Right atrium auricular region (tissue), 2 donors: ENCODE measurements at places on chromosomes 5 and 9. TPM values are rescaled to one million over a fixed set of nuclear protein-coding genes. Genes with fewer than 3 reads are reported as not detected.

GRCh38 chr9:134453776-134454475 lies 127.7 kb downstream of the RXRA start:
- H3K4me1 ChIP-seq, result no peaks in the 10 kb centered on the region
- H3K27ac ChIP-seq, result no peak overlapping the region
- no peaks in the 10 kb centered on the region for H3K36me3 ChIP-seq

- H3K4me1 ChIP-seq, result no peaks in the 10 kb centered on the region
- no peak overlapping the region for H3K27ac ChIP-seq
- H3K4me3 ChIP-seq, result no peak overlapping the region
- H3K36me3 ChIP-seq, result no peaks in the 10 kb centered on the region
- no peaks in the 10 kb centered on the region for H3K27me3 ChIP-seq
- no peak for DNase-seq
Observed at GRCh38 chr5:133482028-133482427, 130.3 kb downstream of the FSTL4 start.

- no peaks in the 10 kb centered on the region for H3K36me3 ChIP-seq
- no peak for DNase-seq
- H3K27ac ChIP-seq, result no peak overlapping the region
- H3K4me1 ChIP-seq, result no peaks in the 10 kb centered on the region
- H3K27me3 ChIP-seq, result no peaks in the 10 kb centered on the region
- H3K4me3 ChIP-seq, result no peak overlapping the region
Observed at GRCh38 chr5:95448789-95449188, 57.6 kb downstream of the FAM81B start.

- no peaks in the 10 kb centered on the region for H3K36me3 ChIP-seq
- H3K4me1 ChIP-seq, result no peaks in the 10 kb centered on the region
- no peak overlapping the region for H3K4me3 ChIP-seq
- no peak for DNase-seq
- no peaks in the 10 kb centered on the region for H3K27me3 ChIP-seq
Observed at GRCh38 chr9:91082731-91083130, 279.0 kb downstream of the AUH start.

GRCh38 chr9:4596165-4596922 lies 65.8 kb upstream of the PLPP6 start:
- no peaks in the 10 kb centered on the region for H3K27me3 ChIP-seq
- H3K27ac ChIP-seq, result no peak overlapping the region
- H3K36me3 ChIP-seq, result no peaks in the 10 kb centered on the region
- DNase-seq, result no peak

GRCh38 chr5:173785866-173786265 lies 102.3 kb upstream of the CPEB4 start:
- no peak for DNase-seq
- no peak overlapping the region for H3K27ac ChIP-seq
- H3K27me3 ChIP-seq, result no peaks in the 10 kb centered on the region
- H3K4me1 ChIP-seq, result peaks cover 19% of the 10 kb centered on the region
- H3K4me3 ChIP-seq, result no peak overlapping the region
- H3K36me3 ChIP-seq, result no peaks in the 10 kb centered on the region

PCDHGA2 gene
- 7.7 TPM for total RNA-seq

CDKN2AIPNL gene
- 32.8 TPM for total RNA-seq

FAM169A gene
- total RNA-seq, result 4.2 TPM

LTC4S gene
- 9.0 TPM for total RNA-seq

CDKN2B gene
- 3.9 TPM for total RNA-seq
